Neuronal stem cell (in vitro differentiated cells): ENCODE measurements at places on chromosomes 11 and 22.

DNA sequence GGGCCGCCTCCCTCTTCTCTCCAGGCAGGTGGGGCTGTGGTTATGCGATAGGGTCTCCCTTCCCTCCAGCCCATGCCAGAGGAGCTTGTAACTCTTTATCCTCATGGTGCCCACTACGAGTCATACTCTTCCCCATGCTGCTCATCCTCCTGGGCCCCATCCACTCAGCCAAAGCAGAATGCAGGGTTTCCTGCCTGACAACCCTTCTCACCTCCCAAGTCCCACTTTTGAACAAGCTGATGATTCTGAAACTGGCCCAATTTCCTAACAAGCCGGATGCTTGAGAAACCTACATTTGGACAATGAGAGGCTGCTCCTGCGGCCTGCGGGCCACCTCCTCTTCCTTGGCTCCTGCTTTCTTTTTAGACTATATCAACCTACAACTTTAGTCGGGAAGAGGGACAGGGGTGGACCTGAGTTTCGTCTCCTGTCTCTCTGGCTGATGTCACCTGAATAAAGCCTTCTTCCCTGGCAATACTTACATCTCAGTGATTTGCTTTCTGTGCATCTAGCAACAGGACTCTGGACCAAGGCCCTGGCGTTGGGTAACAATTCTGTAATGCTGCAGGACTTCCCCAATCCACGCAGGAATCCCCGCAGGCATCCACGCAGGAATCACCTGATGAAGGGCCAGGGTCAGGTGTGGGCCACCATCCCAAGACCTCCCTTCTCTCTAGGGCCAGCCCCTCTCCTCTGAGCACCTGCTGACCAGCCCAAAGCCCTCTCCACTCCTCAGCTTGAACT is 1.5 kb upstream of the NDUFS8 start:
- DNase-seq: no peak

GRCh38 chr22:37053310-37054055 is 1.9 kb downstream of the KCTD17 start:
- DNase-seq: no peak

DNA sequence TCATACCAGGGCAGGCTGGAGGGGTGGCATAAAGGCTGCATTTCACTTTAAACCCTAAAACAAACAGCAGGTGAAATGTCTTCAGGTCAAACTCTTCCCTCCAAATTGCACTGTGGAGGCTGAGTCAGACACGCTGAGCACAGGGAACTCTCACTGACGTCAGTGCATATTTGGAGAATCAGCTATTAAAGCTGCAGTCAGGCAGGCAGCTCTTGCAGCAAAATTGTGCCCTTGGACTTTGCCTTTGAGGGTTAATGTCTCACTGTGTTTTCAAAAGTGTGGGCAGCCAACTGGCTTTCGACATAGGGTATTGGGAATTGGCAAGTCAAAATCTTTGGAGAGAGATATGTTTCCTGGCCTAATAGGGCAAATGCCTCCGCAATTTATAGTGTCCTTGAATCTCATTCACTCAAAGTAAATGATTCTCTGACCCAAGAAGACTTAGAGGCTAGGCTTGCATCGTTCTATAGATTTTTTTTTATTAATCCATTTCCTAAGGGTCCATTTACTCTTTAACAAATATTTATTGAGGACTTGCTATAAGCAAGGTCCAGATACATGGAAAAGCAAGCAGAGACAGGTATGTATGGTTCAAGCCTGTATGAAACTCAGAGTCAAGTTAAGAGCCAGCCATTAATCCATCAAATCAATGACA is 27.7 kb upstream of the SMCO4 start:
- no peak for DNase-seq

GRCh38 chr11:103327721-103328120 is 218.5 kb downstream of the DYNC2H1 start:
- no peak for DNase-seq

DNA sequence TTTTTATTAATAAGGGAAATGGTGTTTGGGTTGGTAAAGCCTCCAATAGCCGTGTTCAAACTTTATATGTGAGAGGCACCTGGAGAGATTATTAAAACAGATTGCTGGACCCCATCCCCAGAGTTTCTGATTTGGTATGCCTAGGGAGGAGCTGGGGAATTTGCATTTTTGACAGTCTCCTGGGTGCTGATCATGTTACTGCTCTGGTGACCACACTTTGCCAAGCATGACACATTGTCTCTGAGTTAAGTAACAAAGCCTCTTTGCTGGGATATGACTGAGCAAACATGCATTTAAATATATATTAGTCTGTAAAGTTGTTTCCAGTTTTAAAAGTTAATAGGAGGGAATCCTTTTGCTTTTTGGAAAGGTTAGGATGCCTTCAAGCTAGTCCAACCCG is 140.4 kb downstream of the NAV2 start:
- DNase-seq: no peak
